Vein endothelial cell (primary cell): ENCODE measurements at places on chromosomes 16 and 17. TPM values are rescaled to one million over a fixed set of nuclear protein-coding genes. Genes with fewer than 3 reads are reported as not detected.

HOXB1 gene
- not detected in 2 replicates for total RNA-seq

MC1R gene
- total RNA-seq, result 2.3 and 3.5 TPM in 2 replicates

ASPA gene
- not detected in 2 replicates for total RNA-seq

NOTUM gene
- under 0.01 and 0.76 TPM in 2 replicates for total RNA-seq

NEURL4 gene
- total RNA-seq, result 17.0 and 21.3 TPM in 2 replicates

CLDN6 gene
- under 0.01 TPM in 1 of 2 replicates, not detected in the other for total RNA-seq

GJC1 gene
- 3.3 and 14.6 TPM in 2 replicates for total RNA-seq

SOX9 gene
- total RNA-seq, result under 0.01 TPM in 1 of 2 replicates, not detected in the other

C16orf86 gene
- total RNA-seq, result 2.0 and 2.4 TPM in 2 replicates

GPRC5B gene
- 23.1 and 24.8 TPM in 2 replicates for total RNA-seq

SCN4A gene
- not detected in 2 replicates for total RNA-seq

RAC3 gene
- 17.0 and 36.3 TPM in 2 replicates for total RNA-seq

NPIPA2 gene
- total RNA-seq, result 0.29 TPM in 1 of 2 replicates, not detected in the other

EZH1 gene
- total RNA-seq, result 18.0 and 19.2 TPM in 2 replicates

COL1A1 gene
- total RNA-seq, result 9.5 and 38.4 TPM in 2 replicates

TMC8 gene
- 0.33 and 0.38 TPM in 2 replicates for total RNA-seq

KCTD2 gene
- 17.3 and 19.7 TPM in 2 replicates for total RNA-seq

SAT2 gene
- total RNA-seq, result 18.3 and 25.2 TPM in 2 replicates

LHX1 gene
- not detected in 2 replicates for total RNA-seq

SSTR5 gene
- total RNA-seq, result 1.3 TPM in 1 of 2 replicates, not detected in the other

ST6GALNAC1 gene
- total RNA-seq, result not detected in 2 replicates

CRYBA1 gene
- total RNA-seq, result not detected in 2 replicates

CASKIN1 gene
- under 0.01 TPM in 2 replicates for total RNA-seq

PHOSPHO1 gene
- 0.29 TPM in 1 of 2 replicates, not detected in the other for total RNA-seq

NPB gene
- 0.65 TPM in 1 of 2 replicates, not detected in the other for total RNA-seq

UMOD gene
- total RNA-seq, result not detected in 2 replicates

CSF3 gene
- 1.6 and 5.0 TPM in 2 replicates for total RNA-seq

HEATR9 gene
- not detected in 2 replicates for total RNA-seq

SLC16A6 gene
- 0.96 and 2.0 TPM in 2 replicates for total RNA-seq

RSKR gene
- 4.2 and 8.7 TPM in 2 replicates for total RNA-seq

MLST8 gene
- 36.4 and 40.5 TPM in 2 replicates for total RNA-seq

FOXF1 gene
- 0.19 and 0.65 TPM in 2 replicates for total RNA-seq

CLDN9 gene
- total RNA-seq, result not detected in 2 replicates

PIRT gene
- total RNA-seq, result not detected in 2 replicates

GPT2 gene
- 7.6 and 8.5 TPM in 2 replicates for total RNA-seq

CCL17 gene
- total RNA-seq, result not detected in 2 replicates

EPX gene
- not detected in 2 replicates for total RNA-seq

UBFD1 gene
- 91.8 and 97.7 TPM in 2 replicates for total RNA-seq

OTOA gene
- under 0.01 and 0.29 TPM in 2 replicates for total RNA-seq

HAP1 gene
- under 0.01 and 0.29 TPM in 2 replicates for total RNA-seq

MLX gene
- 37.2 and 37.4 TPM in 2 replicates for total RNA-seq

RHBDF1 gene
- 27.1 and 29.2 TPM in 2 replicates for total RNA-seq

KRT33A gene
- not detected in 2 replicates for total RNA-seq

AURKB gene
- total RNA-seq, result 17.6 and 26.1 TPM in 2 replicates

DNAAF8 gene
- 0.48 and 1.3 TPM in 2 replicates for total RNA-seq

ALOX15 gene
- not detected in 2 replicates for total RNA-seq

TNFRSF13B gene
- total RNA-seq, result not detected in 2 replicates

KCNJ16 gene
- under 0.01 and 0.57 TPM in 2 replicates for total RNA-seq

GCGR gene
- total RNA-seq, result not detected in 2 replicates

VAC14 gene
- 42.1 and 43.2 TPM in 2 replicates for total RNA-seq

TMC6 gene
- total RNA-seq, result 31.4 and 40.5 TPM in 2 replicates

TEDC2 gene
- 9.2 and 10.1 TPM in 2 replicates for total RNA-seq

CACNA1H gene
- under 0.01 TPM in 2 replicates for total RNA-seq

MYH8 gene
- total RNA-seq, result not detected in 2 replicates
